ENCODE measurements at places on chromosomes 5 and 9.

DNA sequence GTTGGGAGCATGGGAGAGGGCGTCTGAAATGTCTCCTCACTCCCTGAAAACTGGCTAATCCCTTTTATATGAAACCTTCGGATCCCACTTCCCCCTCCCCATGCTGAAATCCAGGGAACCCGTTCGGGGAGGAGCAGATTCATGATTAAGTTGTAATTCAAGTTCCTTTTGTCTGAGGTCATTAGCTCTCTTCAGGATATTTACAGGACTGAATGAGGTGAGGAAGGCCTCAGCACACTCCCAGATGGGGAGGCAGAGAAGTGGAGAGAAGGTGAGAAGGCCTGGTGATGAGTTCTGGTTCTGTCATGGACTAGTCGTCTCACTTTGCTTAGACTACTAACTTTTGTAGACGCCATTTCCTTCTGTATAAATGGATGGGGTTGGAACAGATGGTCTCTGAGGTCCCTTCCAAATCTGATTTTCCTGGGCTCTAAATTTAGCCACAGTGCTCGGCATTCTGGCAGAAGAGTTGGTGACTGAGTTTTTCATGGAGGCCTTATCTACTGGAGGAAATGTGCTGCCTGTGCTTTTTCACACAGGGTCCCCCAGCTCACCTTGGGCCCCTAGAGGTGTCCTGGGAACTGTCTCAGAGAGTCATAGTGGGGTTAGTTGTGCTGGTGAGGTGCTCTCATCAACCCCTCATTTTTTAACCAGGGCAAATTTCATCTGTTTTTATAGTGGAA lies 62.3 kb downstream of the PRDM6 start:
- no peak for DNase-seq

GRCh38 chr5:124001036-124001615 lies 489.1 kb downstream of the CSNK1G3 start:
- DNase-seq, result no peak

DNA sequence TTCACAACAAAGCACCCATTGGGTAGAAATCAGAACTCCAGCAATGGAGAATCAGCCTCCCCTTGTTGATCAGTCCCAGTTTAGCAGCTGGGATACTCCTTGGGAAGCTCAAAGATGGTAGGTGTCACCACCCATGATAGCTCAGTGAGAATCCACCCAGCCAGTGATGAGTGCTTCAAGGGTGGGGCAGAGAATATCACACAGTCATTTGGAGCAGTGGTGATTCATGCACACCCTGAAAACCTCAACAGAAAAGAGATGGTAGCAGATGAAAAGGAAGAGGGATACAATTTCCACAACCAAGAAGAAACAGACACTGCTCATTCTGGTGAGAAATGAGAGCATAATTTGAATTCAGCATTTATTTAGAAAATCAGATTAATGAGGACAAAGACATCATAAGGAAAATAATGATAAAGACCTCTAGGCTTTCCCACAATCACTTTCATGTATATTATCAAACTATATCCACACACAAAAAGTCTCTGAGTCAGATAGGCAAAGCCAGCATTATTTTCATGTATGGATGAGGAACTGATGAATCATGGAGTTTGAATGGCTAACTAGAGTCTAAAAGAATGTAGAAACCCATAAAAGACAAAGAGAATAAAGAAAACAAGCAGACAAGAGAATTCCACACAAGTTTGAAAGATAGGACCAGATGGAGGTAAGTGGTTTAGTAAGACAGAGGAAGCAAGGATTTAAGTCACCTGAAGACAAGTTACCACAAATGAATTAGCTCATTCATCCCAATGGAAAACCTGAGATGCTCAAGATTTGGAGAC lies 82.9 kb downstream of the FEM1C start:
- DNase-seq, result no peak

GRCh38 chr9:89137542-89138462 lies 40.8 kb downstream of the SHC3 start:
- no peak for DNase-seq

DNA sequence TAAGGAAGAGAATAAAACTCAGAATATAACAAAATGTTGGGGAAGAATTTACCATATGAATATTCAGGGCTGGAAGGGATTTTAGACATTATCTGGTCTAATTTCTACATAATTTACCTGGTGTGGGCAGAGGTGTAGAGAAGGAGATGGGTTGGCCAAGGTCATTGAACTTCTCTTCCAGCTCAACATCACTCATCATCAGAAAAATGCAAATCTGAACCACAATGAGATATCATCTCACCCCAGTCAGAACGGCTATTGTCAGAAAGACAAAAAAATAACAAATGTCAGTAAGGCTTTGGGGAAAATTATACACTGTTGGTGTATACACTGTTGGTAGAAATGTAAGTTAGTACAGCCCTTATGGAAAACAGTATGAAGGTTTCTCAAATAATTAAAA lies 121.7 kb downstream of the PTTG1 start:
- no peak for DNase-seq

DNA sequence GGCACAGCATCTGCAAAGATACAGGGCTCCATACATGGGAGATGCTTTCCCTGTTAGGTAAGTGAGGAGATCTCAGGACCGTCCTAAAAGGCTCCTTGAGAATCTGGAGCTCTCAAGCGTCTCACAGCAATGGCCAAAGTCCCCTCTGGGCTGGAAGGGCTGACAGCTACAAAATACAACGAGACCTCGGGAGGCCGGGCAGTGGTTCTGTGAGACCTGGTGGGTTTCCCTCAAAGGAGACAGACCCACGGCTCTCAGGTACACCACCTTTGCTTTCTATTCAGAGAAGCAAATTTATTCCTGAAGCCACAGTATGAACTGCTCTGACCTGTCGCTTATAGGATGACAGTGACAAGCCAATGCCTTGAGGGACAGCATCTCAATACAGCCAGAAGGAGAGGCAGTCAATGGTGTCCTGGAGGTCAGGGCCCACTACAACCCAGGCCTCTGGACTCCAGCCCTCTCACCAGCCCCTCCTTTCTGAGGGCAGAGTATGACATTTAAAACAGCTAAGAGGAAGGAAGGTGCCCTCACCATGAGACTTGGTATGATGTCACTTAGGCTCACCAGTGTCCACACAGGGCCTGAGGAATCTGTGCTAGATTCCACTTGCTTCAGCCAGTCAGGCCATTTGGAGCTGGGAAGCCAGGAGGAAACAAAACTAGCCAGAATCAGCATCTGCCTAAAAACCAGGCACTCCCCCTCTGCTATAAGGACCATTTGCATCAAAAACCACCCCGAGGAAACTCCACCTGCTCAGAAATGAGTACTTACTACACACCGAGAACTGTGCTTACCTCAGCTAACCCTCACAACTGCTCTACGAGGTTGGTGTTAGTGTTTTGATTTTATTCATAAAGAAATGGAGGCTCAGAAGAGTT lies 86.5 kb upstream of the FSTL4 start:
- DNase-seq, result no peak

- DNase-seq, result no peak
Measured at GRCh38 chr5:129120158-129120581, 25.6 kb downstream of the ISOC1 start.

DNA sequence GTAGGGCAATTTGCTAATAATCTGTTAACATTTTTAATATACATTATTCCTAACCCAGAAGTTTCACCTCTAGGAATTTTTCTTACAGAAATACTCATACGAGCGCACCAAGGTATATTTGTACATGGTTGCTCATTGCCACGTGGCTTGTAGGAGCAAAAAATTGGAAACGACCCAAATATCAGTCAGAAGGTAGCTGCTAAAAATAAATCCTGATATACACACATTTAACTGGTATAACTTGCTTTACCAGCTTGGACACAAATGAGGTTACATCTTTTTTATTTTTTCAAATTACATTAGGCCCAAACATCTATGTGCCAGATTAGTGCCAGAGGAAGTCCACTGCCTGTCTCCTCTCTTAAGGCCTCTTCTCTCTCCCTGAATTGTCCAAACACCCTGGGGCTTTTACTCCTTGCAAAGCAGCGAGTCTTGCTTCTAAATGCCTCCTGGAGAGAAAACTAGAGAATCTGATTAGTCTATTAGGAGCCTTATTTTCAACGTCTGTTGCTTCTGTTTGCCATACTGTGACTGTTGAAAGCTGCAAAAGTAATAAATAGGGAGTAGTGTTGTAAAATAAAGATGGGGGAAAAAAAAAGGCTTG lies 92.0 kb upstream of the SSBP2 start:
- no peak for DNase-seq

- no peak for DNase-seq
Measured at GRCh38 chr5:101103874-101104273, 200.8 kb upstream of the ST8SIA4 start.

DNA sequence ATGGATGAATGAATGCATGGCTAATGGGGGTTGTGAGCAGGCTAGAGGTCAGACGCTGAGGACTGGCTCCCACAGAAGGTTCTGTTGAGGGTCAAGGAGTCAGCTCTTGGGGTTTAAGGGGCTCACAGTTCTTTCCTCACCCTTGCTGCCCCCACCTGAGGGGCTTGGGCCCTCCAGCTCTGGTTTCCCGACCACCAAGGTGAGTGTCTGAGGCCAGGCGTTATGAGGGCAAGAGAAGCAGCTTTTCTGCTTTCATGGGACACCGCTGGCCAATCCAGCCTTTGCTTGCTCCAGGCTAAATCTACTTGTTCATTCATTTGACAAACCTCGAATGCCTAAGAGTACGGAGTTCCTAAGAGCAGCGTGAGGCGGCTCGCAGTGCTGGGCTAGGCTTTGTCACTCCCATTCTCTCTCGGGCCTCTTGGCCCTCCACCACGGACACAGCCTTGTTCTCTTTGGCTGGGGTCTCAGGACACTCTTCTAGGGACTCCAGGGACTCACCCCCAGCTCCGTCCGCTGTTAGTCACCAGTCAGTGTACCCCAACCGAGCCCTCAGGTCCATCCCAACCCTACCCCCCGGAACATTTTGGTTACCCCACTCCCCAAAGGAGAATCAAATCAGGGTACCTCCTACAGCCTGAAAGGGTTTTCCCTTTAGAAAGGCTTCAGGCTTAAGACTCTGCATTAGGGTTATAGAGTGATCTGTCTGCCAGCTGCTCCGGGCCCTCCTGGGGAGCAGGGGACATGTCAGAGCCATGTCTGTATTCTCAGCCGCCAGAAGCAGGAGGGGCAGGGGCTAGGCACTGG lies 210.1 kb upstream of the MVB12B start:
- DNase-seq, result no peak

DNA sequence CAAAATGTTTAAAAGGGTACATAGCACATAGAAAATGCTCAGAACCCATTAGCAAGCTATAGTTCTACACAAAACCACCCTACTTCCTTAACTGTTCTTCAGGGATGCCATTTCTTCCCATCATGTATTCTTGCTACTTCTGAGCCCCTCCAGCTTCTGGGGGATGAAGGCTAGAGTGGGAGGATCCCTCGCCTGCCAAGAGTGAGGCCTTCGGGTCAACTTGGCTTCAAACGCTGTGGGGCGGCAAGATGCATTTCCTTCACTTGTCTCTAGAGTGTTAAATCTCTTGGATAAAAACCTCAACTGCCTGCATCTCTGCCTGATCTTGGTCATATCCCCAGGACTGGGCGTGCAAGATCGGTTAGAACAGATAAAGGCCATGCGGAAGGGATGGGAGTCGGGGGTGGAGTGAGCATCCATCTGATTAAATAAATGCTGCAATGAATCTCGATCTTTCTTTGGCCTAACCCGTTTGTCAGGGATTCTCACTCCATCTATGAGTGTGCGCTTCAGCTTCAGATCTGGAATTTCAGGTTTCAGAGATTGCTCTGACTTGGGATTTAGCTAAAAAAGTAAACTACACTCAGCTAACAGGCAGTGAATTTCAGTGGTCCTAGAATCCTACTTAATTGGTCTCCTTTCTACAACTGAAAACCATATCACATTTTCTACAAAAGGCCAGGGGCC lies 118.0 kb upstream of the PANK3 start:
- DNase-seq, result no peak

DNA sequence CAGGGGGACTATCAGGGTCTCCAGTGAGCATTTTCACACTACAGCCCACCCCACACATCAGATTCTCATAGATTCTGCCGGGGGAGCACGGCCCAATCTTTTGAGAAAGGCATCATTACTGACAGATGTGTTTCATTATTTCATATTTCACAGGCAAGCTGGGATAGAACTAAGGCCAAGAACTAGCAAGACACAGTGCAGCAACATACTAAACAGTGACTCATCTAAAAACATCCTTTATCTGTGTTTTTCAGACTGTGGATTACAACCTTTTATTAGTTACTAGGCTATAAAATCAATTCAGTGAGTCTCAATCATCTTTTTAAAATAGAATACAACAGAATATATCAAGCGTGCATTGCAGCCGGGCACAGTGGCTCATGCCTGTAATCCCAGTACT lies 59.8 kb downstream of the CPLANE1 start:
- no peak for DNase-seq

DNA sequence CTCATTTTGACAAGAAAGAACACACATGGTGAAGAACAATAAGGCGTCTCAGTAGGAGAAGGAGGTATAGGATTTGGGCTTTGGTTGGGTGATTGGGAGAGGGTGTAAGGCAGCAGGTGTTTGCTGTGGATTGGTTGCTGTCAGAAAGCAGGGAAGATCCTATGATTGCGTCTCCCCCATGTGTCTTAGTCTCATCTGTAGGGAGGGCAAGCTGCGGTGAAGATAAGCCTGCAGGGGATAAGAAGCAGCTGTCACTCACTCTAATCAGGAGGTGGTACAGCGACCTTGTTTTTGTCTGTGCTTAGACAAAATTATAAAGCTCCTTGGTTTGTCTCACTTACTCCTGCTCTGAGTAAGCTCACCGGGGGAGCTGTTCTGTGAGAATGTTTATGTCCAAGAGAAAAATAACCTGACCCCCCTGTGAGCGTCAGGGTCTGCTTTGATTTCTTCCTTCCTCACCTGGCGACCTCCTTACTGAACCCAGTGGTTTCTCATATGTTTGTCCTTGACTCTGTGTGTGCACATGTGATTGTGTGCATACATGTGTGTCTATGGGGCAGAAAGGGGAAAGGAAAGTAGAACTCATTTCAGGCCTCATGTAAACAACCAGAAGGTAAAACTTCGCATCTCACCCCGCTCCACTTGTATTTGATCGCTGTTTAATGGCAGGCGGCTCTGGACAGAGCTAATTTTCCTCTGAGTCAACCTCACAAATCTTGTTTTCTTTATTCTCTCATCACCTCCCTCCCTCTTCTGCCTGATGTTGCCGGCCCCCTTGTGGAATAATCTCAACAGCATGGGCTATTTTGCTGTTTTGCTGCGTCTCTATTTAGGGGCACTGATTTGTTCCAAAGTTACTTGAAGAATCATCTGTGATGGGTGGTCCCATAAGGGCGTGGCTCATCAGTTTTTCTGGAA lies 105.6 kb downstream of the TENT4A start:
- DNase-seq, result no peak

GRCh38 chr5:149125386-149125891 lies 15.9 kb upstream of the ABLIM3 start:
- no peak for DNase-seq

- DNase-seq, result no peak
Measured at GRCh38 chr5:92599217-92599810, 981.7 kb downstream of the NR2F1-AS1 start.
